ENCODE measurements at places on chromosomes 3 and 15.
A peak's percentile ranks its signal among the peaks of the same experiment; 100 is the strongest.

- no peak for DNase-seq
Observed at GRCh38 chr3:128337305-128337704, 129.4 kb downstream of the DNAJB8 start.

DNA sequence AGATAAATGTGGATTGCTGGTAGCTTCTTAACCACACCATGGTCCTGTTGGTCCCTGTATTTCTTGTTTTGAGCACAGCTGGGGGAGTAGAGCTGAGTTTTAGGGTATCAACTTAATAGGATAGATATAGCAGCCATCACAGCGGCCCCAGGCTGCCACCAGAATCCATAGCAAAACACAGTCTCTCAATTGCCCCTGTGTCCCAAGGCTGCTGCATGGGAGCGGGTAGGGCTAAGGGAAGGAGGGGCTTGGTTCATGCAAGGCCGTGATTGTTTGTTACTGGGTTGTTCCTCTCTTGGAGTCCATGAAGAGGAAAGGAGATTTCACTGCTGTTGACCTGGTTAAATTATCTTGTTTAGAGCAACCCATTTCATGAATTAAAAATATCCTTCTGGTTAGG, 22.1 kb downstream of the ARNT2 start:
- no peak for DNase-seq

- DNase-seq: no peak
Observed at GRCh38 chr3:176632925-176633324, 564.4 kb downstream of the TBL1XR1 start.

GRCh38 chr3:31770822-31771326, 210.2 kb downstream of the OSBPL10 start:
- no peak for DNase-seq

DNA sequence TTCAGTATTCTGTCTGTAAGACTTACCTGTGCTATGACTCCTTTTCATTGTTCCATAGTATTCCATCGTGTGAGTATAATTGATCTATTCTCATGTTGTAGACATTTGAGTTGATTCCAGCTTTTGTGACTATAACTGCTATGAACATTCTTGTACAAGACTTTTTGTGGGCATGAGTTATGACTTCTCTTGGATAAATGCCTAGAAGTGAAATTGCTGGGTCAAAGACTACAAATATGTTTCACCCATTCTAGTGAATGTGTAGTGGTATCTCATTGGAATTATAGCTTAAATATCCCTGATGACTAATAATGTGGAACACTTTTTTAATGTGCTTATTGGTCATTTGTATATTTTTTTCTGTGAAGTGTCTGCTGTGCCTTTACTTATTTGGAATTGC, 27.6 kb upstream of the NPHP3 start:
- no peak for DNase-seq

DNA sequence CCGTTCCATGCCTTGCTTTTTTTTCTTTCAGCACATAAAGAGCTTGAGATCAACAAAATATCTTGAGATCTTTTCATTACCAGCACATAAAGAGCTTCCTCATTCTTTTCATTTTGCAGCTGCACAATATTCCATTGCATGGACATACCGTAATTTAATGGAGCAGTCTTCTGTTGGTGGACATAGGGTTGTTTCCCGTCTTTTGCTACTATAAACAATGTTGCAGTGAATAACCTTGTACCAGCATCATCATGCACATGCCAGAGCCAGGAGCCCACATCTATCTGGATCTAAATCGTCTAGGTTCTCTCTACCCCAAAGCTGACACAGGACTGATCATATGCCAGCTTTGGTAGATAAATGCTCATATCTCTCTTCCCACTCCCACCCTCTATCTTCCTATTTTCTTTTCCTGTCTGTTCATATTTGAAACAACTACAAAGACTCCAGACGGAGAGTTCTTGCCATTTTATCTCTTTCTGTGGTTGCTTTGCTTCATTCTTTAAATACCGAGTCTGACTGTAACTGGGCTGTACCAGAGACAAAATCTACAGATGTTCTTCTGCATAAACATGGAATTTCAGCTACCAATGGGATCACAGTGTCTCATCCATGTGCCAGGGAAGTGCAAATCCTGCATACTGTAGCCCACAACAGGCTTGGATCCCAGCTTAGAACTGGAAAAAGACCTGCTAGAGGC, 47.1 kb upstream of the AKAP13 start:
- no peak for DNase-seq

- DNase-seq: no peak
Observed at GRCh38 chr3:112979244-112979832, 4.4 kb upstream of the CD200R1 start.

- DNase-seq: no peak
Observed at GRCh38 chr3:134458406-134458945, 27.3 kb downstream of the ANAPC13 start.

DNA sequence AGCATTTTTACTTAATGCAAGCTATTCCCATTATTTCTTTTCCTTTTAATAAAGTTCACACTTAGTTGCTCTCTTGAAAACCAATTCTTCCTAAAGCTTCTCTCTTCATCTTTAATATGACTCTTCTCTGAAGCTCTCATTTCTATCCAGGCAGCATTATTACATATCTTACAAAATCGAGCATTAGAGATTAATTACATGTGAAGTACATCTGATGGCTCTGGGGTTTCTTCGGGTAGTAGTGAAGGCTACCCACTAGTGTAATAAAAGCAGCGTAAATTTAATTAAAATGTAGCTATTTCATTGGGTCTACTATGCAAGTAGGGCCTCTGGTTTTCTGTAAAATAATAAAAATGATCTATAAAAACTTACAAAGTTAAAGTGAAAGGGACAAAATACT, 513.6 kb upstream of the DPH6 start:
- DNase-seq: no peak

- DNase-seq: no peak
Observed at GRCh38 chr15:41969851-41970431, 2.4 kb downstream of the EHD4 start.

GRCh38 chr15:39785841-39786240, 3.2 kb upstream of the FSIP1 start:
- DNase-seq: no peak

GRCh38 chr15:52144656-52145178, 32.1 kb upstream of the BCL2L10 start:
- no peak for DNase-seq

GRCh38 chr3:173055228-173055933, 85.7 kb downstream of the SPATA16 start:
- DNase-seq: no peak

GRCh38 chr3:156899951-156900350, 73.8 kb downstream of the LEKR1 start:
- DNase-seq: no peak

DNA sequence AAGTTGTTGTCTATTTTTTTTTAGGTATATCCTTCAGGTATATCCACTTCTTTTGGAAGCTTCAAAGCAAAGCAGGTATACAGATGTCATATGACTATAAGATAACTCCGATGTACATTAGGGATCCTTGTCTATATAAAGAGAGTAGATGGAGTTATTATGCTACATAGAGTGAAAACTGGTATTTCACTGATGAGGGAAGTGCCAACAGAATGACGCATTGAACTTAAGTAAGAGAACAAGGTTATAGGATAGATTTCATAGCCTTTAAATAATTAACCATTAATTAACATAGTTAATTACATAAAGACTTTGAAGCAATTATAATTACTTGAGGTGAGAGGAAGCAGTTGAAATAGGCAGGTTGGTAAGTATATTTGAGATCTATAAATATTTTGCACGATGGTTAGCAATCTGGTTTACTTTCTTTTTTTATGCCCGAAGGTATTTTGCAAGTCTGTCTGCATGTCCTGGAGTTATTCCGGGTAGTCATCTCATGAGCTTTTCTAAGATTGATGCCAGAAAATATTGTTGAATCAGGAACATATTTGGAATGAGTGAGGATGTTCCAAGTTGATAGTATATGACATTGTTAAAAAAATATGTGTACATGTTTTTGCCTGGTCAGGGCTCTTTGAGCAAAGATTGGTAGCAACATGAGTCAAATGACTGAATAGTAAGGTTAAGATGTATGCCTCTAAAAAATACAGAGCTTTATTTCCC, 299.5 kb upstream of the KCNMB2 start:
- DNase-seq: no peak

- no peak for DNase-seq
Observed at GRCh38 chr3:107382631-107383030, 5.4 kb downstream of the CCDC54 start.

- DNase-seq: no peak
Observed at GRCh38 chr3:42195879-42196330, 70.1 kb downstream of the CCK start.

GRCh38 chr15:87816016-87816415, 440.5 kb downstream of the NTRK3 start:
- no peak for DNase-seq

DNA sequence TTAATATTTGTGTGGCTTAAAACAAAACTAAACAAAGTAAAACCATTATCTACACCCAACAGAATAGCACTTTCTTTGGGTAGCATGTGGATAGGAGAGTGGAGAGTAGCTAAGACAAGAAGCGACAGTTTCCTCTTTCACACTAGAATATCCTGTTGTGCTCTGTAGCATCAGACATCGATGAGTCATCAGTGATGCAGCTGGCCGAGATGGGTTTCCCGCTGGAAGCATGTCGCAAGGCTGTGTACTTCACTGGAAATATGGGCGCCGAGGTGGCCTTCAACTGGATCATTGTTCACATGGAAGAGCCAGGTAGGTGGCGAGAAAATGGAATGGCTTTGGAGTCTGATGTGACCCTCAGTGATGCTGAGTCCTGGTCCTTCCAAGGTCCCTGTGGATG, 108.1 kb downstream of the USP13 start:
- DNase-seq: peak; percentile 44

DNA sequence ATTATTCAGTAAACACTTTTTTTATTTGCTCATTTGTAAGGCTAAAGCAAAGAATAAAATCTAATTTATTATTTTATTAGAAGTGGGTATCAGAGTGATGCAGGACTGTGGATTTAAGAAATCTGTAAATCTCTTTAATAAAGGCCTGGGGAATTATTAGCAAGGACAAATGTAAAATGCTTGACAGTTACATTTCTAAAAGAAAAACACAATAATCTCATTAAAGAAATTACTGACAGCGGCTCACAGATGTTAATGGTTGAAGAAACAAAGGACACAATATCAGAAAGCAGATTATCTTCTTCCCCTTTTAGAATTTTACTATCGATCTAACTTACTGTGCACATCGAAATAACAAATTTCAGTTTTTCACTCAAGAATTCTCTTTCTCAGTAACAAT, 262.1 kb upstream of the MEIS2 start:
- DNase-seq: no peak

- DNase-seq: no peak
Observed at GRCh38 chr15:78353093-78353492, 12.9 kb downstream of the CRABP1 start.

DNA sequence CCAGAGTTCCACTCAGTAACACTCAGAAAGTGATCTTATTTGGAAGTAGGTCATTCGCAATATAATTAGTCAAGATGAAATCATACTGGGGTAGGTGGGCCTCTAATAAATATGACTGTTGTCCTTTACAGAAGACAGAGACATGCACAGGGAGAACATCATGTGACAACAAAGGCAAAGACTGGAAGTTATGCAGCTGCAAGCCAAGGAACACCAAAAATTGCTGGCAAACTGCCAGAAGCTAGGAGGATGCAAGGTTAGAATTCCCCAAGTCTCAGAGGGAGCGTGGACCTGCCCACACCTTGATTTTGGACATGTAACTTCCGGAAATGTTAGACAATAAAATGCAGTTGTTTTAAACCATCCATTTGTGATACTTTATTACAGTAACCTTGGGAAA, 471.5 kb upstream of the AGTR1 start:
- DNase-seq: no peak

DNA sequence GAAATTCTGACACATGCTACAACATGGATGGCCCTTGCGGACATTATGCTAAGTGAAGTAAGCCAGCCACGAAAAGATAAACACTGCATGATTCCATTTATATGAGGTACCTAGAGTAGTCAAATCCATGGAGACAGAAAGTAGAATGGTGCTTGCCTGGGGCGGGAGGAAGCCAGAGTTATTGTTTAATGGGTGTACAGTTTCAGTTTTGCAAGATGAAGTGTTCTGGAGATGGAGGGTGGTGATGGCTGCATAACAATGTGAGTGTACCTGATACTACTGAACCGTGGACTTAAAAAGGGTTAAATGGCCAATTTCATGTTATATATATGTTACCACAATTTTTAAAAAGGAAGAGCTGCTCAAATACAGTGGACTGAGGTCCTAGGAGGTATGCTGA, 66.9 kb downstream of the SEMA5B start:
- DNase-seq: no peak

DNA sequence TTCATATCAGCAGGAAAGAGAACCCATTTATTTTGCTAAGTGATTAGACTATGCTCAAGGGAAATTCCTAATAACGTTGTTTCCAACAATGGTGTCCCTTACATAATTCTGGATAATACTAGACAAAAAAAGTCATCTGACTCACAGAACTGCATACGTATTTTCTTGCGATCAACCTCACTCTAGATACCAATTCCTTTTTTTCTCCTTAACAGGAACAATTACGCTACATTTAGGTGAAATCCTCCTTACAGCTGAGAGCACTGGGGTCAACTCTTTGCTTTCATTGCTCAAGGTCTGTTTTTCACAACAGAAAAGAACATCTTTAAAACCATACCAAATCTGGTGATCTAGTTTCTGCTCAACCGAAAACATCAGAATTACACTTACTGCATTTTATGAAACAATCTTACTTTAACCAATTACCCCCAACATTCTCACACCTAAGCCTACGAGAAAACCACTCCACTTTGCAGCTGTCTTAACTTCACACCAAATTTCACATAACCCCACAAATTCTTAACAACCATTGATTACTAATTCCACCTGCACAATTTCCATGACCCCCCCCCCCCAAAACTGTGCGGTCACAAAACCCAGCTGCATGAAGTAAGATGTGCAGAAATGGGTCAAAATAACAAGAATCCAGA, 61.2 kb upstream of the ICE2 start:
- no peak for DNase-seq

- no peak for DNase-seq
Observed at GRCh38 chr3:12895391-12896062, 54.2 kb upstream of the RPL32 start.

GRCh38 chr3:7618606-7619005, 757.7 kb downstream of the GRM7 start:
- DNase-seq: no peak

DNA sequence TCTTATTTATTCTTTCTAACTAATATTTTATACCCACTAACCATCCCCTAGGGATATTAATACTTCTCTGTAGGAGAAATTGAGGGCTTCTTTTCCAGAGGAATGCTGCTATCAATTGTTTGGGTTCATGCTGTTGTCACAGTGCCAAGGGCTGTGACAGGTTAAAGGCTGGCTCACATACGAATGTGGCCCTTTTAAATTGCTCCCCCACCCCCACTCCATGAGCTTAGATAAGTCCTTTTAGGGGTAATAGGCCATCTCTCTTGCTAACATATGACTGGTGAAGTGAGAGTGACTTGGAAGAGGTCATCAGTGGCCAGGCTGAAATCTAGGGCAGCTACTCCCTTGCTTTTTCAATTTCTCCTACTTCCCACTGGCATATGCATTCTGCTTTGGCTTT, 121.9 kb upstream of the DPH6 start:
- no peak for DNase-seq

Data from 8988T (cell line).